ENCODE measurements at places on chromosomes 2 and 18.

GRCh38 chr2:3073704-3074103 is 303.9 kb downstream of the EIPR1 start:
- no peak for DNase-seq

GRCh38 chr18:2897448-2898185 is 50.8 kb downstream of the EMILIN2 start:
- no peak for DNase-seq

DNA sequence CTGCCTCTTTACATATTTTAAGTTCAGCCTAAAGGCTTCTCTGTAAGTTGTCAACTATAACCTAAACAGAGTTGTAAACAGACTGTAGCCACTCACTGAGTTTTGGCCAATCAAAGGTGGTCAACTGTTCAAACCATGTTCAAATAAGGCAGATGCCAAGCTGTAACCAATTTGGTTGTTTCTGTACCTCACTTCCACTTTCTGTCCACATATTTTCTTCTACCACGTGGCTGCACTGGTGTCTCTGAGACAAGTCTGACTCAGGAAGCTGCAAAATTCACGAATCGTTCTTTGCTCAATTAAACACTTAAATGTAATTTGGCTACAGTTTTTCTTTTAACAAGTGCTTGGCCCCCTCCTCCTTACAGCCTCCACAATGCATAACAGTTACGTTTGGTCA is 555.2 kb downstream of the CNTNAP5 start:
- DNase-seq = no peak

GRCh38 chr18:10015941-10016819 is 102.4 kb downstream of the VAPA start:
- DNase-seq = no peak

DNA sequence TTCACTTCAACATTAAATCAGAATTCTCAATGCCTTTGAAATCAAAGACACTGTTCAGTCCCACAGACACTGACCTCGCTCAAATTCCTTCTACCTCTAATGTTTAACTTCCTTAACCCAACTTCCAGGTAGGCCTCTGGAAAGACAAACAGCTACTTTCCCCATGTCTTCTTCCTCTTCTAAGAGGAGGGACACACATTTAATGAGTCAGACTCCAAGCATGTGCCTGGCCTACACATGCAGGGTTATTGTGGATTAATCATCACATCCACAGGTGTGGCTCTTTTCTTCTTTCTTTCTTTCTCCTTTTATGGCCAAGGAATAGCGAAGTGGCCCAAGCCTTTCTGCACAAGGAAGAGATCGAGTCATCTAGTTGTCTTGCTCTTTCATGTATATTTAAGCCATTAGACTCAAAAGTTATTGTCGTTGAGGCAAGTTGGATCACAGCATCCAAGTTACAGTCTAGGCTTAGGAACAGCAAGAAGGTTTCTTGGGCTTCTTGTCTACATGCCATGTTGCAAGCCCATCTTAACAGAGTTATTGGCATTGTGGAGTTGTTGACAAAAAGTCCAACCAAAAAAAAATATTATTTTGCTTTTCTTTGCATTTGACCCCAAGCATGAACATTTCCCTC is 387.8 kb downstream of the IRS1 start:
- no peak for DNase-seq

DNA sequence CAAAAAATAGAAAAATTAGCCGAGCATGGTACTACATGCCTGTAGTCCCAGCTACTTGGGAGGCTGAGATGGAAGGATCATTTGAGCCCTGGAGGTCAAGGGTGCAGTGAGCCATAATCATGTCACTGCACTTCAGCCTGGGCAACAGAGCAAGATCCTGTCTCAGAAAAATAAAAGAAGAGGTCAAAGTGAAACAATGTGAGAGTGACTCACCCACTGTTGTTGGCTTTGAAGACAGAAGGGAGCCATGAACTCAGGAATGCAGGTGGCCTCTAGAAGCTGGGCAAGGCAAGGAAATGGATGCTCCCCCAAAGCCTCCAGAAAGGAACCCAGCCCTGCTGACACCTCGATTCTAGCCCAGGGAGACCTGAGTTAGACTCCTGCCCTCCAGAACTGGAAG is 3.7 kb upstream of the TMEM214 start:
- no peak for DNase-seq

GRCh38 chr18:24735624-24736231 is 275.3 kb downstream of the HRH4 start:
- no peak for DNase-seq

GRCh38 chr18:48715711-48716361 is 177.0 kb downstream of the CTIF start:
- no peak for DNase-seq

- DNase-seq = no peak
Observed at GRCh38 chr18:50560681-50561629, 1.1 kb downstream of the MAPK4 start.

DNA sequence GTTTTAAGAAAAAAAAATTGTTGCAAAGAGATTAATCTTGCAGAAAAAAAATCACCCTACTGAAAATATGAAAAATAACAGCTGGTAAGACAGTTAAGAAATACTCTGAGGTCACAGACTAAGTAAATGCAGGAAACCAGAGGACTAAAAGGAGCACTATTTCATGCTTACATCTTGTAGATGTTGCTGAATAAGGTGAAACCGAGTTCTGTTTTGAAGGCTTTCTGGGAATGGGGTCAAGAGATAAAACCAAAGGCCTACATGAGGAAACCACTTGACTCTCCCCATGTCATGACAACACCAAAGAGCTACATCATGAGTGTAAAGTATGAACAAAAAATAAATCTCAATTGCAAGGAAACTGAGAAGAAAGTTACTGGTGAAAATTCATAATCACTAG is 197.6 kb downstream of the LRP1B start:
- DNase-seq = no peak

DNA sequence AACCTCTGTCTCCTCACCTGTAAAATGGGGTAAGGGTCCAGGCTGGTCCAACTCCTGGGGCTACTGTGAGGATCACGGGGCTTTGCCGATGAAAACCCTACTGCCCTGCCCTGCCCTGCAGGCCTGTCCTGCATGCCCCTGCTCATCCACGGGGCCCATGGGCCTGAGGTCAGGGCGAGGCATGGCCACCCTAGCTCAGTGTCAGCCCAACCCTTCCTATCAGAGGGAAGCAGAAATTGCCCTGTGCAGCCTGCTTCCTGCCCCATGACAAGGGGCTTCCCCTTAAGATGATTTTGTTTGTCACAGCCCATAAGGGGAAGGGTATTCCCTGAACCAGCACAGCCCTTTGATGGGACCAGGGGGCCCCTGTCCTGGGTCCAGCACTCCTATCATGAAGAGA is 353.6 kb upstream of the ID2 start:
- no peak for DNase-seq

- DNase-seq = no peak
Observed at GRCh38 chr18:61609131-61609530, 275.9 kb downstream of the CDH20 start.

GRCh38 chr2:195563857-195564512 is 93.0 kb upstream of the SLC39A10 start:
- DNase-seq = no peak

- DNase-seq = no peak
Observed at GRCh38 chr2:85231952-85232351, 95.8 kb downstream of the TGOLN2 start.

All from activated CD8-positive, alpha-beta memory T cell treated with anti-CD3 and anti-CD28 coated beads for 4 hours (primary cell).